ENCODE measurements at places on chromosomes 13 and 19.
A peak's percentile ranks its signal among the peaks of the same experiment; 100 is the strongest.

GRCh38 chr13:99834246-99834645 lies 137.3 kb downstream of the ZIC5 start:
- no peak for DNase-seq

- DNase-seq = no peak
Measured at GRCh38 chr19:18157465-18158063, 4.6 kb downstream of the PIK3R2 start.

GRCh38 chr13:59247171-59247570 lies 916.6 kb downstream of the DIAPH3 start:
- DNase-seq = no peak

GRCh38 chr19:4984106-4984380 lies 15.1 kb downstream of the KDM4B start:
- DNase-seq = no peak

DNA sequence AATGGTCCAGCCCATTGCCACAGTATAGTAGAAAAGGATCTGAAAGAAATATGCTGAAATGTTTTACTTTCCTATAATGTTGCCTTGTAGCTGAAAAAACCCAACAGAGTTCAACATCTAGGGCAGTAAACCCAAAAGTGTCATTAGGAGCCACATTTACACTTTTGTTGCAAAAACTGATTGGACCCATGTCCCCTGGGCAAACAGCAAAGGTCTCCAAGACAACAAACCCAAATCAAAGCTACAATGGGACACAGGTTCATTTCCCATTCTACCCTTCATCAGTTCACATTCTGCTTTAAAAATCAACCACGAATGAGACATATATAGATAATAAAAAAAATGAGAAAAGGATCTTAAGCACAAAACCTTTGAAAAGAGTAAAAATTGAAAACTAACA lies 744.8 kb downstream of the PCDH17 start:
- no peak for DNase-seq

GRCh38 chr13:41061914-41062837 lies 867 bp downstream of the WBP4 start:
- no peak for DNase-seq

DNA sequence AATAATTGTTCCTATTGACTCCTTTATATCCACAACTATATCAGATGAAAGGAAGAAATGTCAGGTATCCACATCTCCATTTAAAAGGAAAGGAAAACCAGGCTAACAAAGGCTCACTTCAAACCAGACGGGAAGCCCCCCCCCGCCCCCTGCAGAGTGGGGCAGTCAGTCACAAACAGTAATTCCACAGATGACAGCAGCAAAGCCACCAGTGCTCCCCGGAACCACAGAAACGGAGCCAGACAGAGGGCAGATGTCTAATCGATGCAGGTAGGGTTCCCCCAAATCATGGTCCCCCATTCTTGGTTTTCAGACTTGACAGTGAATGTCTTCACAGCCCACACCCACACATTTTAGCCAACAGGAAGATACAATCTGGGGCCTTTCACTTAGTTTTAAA lies 100.8 kb downstream of the STK24 start:
- peak; percentile 72 for DNase-seq

DNA sequence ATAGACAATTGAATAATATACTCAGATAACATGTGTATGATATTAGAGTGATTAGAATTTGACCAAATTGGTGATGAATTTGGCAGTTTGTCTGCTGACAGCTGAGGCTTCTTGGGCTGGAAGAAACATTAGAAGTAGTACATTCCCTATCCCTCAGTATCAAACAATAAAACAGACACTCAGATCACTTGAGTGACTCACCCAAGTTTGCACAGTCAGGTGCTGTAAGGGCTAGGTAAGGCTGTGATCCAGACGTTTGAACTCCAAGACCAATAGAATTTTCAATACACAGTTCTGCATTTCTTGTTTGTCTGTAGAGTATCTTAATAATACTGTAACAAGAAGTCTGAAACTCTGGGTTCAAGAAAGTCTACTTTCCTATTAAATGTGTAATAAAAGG lies 223.5 kb downstream of the POSTN start:
- no peak for DNase-seq

DNA sequence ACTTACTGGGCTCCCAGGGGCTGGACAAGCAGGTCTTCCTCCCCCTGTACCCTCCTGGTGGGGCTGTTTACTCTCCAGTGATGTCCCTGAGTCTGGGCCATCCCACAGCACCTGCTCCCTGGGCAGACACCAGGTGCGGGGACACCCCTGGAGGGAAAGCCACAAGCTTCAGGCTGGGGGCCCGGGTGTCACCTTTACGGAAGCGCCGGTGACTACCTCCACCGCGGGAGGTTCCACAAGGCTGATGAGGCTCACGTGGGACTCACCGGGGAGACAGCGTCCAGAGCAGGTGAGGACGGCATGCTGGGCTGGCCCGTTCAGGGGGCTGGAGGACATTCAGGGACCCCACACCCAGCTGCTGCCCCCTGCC lies 24.9 kb downstream of the NFILZ start:
- peak; percentile 70 for DNase-seq

DNA sequence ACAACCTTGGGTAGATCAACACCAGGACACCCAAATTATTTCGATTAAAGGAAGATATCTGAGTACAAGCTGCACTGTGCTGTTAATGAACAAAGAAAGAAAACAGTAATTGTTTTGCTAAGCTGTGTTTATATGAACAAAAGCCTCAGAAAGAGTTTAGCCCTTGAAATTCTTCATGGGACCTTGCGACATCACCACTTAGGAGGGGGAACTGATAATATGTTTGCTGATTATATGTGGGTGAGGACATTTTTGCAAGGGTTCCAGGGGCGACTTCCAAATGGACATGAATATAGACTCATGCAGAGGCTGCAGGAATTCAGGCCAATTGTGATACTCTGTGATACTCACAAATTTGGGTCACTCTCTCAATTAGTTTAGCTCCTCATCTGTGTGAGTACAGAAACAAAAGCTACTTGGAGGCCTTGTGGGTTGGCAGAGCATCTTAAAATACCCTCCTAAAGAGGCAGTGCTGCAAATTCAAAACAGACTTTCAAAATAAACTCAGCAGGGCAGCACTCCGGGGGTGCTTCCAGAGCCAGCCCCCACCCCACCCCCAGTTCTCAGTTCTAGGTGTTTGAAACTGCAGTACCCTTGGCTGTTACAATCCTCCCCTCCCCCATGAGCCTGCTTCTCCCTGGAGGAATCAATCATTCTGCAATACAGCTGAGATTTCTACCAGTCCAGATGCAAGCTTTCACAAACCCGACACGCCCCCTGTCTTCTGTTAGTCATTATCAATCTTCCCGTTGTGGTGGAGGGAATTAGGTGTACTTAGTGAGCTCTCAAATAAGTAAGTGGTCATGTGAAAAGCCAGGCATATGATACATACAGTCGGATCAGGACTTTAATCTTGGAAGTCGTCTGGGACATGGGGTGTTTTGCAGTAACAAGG lies 97.0 kb upstream of the MBNL2 start:
- no peak for DNase-seq

DNA sequence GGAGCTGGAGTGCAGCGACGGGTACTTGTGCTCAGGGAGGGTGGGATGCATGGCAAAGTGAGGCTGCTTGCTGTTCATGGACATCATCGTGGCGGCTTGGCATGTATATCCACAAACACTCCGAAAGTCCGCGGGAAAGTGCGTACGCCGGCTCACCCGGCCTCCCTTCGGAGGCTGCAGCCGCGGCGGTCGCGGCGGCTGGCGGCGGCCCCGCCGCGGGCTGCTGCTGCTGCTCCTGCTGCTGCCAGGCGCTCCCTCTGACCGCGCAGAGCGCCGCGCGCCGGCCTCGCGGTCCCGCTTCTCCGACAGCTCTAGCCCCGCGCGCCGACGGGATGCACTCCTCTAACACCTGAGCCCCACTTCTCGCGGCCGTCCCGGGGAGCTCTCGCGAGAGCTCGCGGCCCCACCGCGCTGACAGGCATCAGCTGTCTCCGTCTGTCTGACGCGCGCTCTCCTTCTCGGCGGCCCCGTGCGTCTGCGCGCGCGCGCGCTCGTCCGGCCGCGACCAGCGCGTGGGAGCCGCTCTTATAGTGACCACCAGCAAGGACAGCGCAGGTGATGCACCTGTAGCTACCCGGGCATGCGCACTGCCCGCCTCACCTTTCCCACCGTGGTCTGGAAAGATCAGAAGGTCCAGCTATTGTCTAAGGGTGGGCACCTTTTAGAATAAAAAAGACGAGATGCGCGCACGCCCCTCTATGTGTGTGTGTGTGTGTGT lies at the start of gene POU4F1:
Gene POU4F1 (minus strand): TSS at position 313 of the 718 bp plus-strand sequence. CDS start 226 bp downstream, at position 87.
- peak; percentile 85 for DNase-seq

- DNase-seq = no peak
Measured at GRCh38 chr13:41515491-41516139, 58.3 kb downstream of the RGCC start.

Data from activated CD8-positive, alpha-beta memory T cell treated with anti-CD3 and anti-CD28 coated beads, Interleukin-2, amount 50 U/mL, for 48 hours (primary cell).